ENCODE measurements at places on chromosomes 6 and 20.
A peak's percentile ranks its signal among the peaks of the same experiment; 100 is the strongest.

DNA sequence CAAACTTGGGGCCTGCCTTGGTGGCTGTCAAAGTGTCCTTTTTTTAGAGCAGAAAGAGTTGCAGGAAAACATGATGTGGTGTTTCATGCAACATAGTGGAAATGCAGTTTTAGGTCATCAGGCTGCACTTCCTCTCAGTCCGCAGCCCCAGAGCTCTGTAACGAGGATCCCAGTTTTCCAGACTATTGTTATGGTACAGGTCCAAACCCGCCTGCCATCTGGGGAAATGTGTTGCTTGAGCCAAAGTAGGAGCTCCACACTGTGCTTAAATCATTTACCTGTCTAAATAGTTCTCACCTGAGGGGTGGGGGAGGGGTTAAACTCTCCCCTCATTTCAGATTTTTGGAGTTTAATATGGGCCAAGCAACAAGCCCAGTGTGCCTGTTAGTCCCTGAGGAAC is 59.8 kb downstream of the GOPC start:
- no peak for DNase-seq

- DNase-seq, result peak; percentile 8
These were observed 29.6 kb downstream of the RNF217 start for GRCh38 chr6:124991764-124992295.

DNA sequence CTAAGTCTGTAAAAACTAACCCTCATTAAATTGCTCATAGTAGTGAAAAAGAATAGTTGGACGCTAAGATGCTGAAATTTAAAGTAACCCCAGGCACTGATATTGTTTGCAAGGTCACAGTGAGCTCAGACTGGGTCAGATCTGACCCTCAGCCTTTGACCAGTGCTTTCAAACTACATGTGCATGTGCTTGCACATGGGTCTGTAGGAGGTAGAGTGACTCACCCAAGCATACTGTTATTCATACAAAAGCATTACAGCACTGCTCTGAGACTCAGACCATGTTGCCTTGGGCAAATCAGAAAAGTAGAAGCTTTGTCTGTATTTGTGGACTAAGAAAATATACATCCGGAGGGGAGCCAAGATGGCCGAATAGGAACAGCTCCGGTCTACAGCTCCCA is 326.4 kb upstream of the MARCKS start:
- DNase-seq, result no peak

DNA sequence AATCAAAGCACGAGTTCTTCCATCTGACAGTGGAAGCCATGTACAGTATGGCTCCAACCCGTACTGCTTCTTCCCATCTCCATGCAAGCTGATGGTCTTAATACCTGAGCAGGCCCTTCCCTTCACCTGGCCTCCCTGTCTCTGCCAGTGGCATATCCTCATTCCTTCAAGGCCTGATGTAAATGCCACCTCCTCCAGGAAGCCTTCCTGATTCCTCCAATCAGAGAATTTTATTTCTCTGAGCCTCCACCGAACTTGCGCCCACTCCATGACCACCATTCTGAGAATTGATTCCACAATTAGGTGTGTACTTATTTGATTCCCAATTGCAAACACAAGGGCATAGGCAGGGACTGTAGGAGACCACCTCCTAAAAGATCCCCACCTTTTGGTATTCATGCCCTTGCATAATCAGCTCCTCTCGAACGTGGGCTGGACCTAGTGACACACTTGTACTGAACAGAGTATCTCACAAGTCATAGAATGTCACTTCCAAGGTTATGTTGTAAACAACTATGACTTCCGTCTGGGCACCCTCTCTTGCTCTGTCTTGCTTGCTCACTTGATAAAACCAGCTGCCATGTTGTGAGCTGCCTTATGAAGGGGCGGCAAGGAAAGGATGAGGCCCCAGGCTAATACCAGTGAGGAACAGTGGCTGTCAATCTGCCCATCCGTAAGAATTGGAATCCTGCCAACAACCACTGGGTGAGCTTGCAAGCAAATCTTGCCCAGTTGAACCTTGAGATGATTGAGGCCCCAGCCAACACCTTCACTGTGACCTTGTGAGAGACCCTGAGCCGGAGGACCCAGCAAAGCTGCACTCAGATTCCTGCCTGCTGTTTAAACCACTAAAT is 38.8 kb downstream of the CPNE5 start:
- DNase-seq, result no peak

GRCh38 chr6:153210083-153210482 is 79.0 kb upstream of the RGS17 start:
- DNase-seq, result no peak

- peak; percentile 20 for DNase-seq
These were observed 26.5 kb downstream of the ULBP1 start for GRCh38 chr6:149990212-149990660.

GRCh38 chr20:31869942-31870725 is at the start of the genes DUSP15 and TTLL9:
DUSP15 (minus strand) TSS chr20:31870527; CDS start chr20:31870337, 190 bp downstream.
TTLL9 (plus strand) TSS chr20:31870634; CDS start chr20:31871127, 493 bp downstream.
- peak; percentile 76 for DNase-seq

All from nephron progenitor cell (in vitro differentiated cells).